ENCODE measurements at places on chromosomes 1 and 21.

- peak overlapping the region; percentile 53 for H3K4me3 ChIP-seq
- no peaks in the 10 kb centered on the region for H3K36me3 ChIP-seq
- DNase-seq = peak; percentile 23
- H3K27me3 ChIP-seq = peaks cover 24% of the 10 kb centered on the region
- H3K27ac ChIP-seq = no peak overlapping the region
- H3K4me1 ChIP-seq = peaks cover 24% of the 10 kb centered on the region
Observed at GRCh38 chr1:10724948-10725847, 71.2 kb downstream of the CASZ1 start.

DNA sequence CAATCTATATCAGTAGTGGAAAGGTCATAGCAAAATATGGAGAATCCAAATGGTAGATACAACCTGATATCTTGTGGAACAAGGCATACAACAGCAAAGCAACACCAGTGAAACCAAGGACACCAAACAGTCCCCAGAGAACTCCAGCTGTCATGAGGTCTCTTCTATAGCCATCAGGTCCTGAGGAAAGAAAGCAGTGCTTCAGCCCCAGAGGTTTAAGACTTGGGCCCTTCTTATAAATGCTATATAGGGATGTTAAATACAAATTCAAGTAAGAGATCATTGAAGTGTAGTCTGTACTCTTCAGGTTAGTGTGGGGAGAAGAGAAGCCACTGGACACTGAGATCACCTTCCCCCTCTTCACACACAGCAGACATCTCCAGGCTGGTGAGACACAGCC is 10.1 kb downstream of the FCRL2 start:
- DNase-seq = no peak
- no peaks in the 10 kb centered on the region for H3K4me1 ChIP-seq
- no peaks in the 10 kb centered on the region for H3K36me3 ChIP-seq
- no peak overlapping the region for H3K27ac ChIP-seq
- H3K4me3 ChIP-seq = no peak overlapping the region
- peaks cover 5% of the 10 kb centered on the region for H3K27me3 ChIP-seq

GRCh38 chr1:33893147-33893830 is 29.4 kb downstream of the HMGB4 start:
- peak; percentile 84 for DNase-seq
- no peak overlapping the region for H3K4me3 ChIP-seq
- H3K36me3 ChIP-seq = no peaks in the 10 kb centered on the region
- peak overlapping the region; percentile 54 for H3K27ac ChIP-seq
- no peaks in the 10 kb centered on the region for H3K27me3 ChIP-seq
- H3K4me1 ChIP-seq = peaks cover 13% of the 10 kb centered on the region

DNA sequence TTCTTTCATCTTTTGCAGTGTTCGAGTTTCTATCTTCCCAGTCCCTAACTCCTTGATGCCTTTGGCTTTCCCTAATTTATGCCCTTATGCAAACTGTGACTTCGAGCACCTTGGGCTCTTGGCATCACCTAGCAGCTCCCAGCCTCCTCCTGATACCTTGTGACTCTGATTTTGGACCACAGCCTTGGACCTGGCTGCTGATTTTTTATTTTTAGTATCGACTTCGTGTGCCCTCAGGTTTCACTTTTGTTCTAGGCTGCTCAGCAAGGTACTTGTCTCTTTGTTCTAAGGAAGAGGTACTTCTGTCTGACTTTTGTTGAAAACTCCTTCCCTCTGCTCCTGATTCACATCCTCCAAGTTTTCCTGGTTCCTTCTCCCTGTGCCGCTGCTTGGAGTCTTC is 69.6 kb upstream of the KCNK1 start:
- peak overlapping the region; percentile 32 for H3K4me3 ChIP-seq
- no peaks in the 10 kb centered on the region for H3K27me3 ChIP-seq
- H3K27ac ChIP-seq = no peak overlapping the region
- no peaks in the 10 kb centered on the region for H3K36me3 ChIP-seq
- no peak for DNase-seq

DNA sequence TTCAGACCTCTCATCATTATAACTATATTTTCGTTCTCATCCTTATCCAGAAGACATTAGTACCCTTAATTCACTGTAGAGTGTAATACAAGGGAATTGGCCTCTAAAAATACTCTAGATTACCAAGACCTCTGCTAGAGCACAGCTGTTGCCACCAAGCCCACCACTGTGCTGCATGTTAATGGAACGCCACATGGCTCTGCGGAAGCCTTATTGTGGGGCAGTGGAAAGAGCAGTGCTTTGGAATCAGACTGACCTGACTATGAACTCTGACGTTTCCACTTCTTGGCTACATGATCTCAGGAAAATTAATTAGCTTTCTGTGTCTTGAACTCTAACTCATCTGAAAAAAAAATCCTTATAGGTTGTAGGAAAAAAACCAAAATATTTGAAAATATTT is 222.1 kb downstream of the LMX1A start:
- H3K27me3 ChIP-seq = peaks cover 15% of the 10 kb centered on the region
- no peak for DNase-seq
- H3K36me3 ChIP-seq = no peaks in the 10 kb centered on the region
- no peaks in the 10 kb centered on the region for H3K4me1 ChIP-seq
- H3K27ac ChIP-seq = no peak overlapping the region
- no peak overlapping the region for H3K4me3 ChIP-seq

- H3K27me3 ChIP-seq = peaks cover 5% of the 10 kb centered on the region
- H3K36me3 ChIP-seq = no peaks in the 10 kb centered on the region
- no peak overlapping the region for H3K4me3 ChIP-seq
- no peak overlapping the region for H3K27ac ChIP-seq
- no peaks in the 10 kb centered on the region for H3K4me1 ChIP-seq
Observed at GRCh38 chr1:228938537-228938901, 203.2 kb downstream of the RHOU start.

DNA sequence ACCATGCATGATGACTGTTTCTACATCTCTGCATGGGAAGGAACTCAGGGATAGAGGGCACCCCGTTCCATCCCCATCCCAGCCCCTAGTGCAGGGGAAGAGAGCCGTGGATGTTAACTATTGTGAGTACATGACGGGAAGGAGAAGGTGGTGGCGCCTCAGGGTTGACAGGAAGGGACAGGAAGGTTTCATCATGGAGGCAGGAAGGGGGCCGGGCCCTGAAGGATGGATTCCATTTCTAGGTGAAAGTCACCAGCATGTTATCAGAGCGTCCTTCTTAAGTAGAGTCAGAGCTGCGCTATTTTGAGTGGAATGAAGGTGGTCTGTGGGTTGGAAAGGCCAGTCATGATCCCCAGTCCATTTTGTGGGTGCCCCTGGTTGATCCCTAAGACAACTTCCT is 25.1 kb upstream of the ZNF648 start:
- no peak for DNase-seq
- peaks cover 10% of the 10 kb centered on the region for H3K4me1 ChIP-seq
- H3K27me3 ChIP-seq = peaks cover 10% of the 10 kb centered on the region
- no peak overlapping the region for H3K4me3 ChIP-seq

DNA sequence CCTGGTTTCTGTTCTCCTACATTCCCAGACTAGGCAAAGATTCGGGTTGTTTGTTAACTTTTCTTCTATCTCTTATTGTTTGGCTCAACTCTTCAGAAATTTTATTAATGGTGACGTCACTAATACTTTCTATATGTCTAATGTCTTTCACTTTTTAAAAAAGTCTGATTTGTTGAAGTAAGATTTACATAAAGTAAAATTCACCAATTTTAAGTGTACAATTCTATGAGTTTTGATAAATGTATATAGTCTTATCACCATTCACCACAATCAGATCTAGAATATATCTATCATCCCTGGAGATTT is 27.8 kb downstream of the EXTL2 start:
- H3K36me3 ChIP-seq = no peaks in the 10 kb centered on the region
- no peak for DNase-seq
- H3K4me1 ChIP-seq = peaks cover 8% of the 10 kb centered on the region
- no peak overlapping the region for H3K4me3 ChIP-seq
- no peak overlapping the region for H3K27ac ChIP-seq

DNA sequence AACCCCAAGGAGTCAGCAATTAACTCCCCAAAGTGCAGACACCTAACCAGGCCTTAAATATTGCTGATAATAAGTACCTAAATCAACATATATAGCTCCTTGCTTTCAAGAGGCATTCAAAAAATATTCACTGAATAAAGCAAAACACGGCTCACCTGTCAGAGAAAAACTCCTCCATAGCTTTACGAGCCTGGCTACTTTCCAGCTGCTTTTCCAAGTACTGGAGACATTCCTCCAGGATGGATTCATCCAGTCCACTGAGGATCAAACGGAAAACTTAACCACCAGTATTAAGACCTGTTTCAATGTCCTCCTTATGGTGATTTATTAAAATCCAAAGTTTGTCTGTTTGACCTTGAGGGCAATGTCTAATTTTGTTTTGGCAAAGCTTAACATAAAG is 44.6 kb downstream of the UBR4 start:
- peaks cover 69% of the 10 kb centered on the region for H3K36me3 ChIP-seq
- peak; percentile 19 for DNase-seq
- peaks cover 59% of the 10 kb centered on the region for H3K4me1 ChIP-seq
- no peaks in the 10 kb centered on the region for H3K27me3 ChIP-seq
- H3K27ac ChIP-seq = peak overlapping the region; percentile 49

DNA sequence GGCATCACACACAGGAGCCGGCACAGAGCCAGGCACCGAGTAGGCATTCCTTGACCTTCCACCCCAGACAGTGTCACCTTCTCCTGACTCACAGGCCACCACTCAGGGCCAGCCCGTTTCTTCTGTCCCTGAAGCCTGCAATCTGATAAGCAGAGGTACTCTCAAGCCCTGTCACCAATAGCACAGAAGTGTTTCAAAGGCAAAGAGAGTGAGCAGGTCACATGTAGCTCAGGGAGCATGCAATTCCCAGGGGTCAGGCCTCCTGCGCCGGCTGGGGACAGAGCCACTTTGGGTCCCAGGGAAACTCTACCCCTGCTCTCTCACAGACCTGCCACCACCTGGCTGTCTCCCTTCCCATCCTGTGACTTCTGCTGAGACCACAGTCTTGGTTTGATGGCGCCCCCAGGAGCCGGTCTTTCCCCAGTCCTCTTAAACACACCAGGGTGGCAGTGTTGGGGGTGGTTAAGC is 13.2 kb downstream of the CAPN9 start:
- H3K4me1 ChIP-seq = no peaks in the 10 kb centered on the region
- H3K27ac ChIP-seq = no peak overlapping the region
- no peak for DNase-seq
- peaks cover 25% of the 10 kb centered on the region for H3K27me3 ChIP-seq
- no peak overlapping the region for H3K4me3 ChIP-seq

GRCh38 chr1:153306303-153307220 is 6.2 kb downstream of the PGLYRP3 start:
- no peak overlapping the region for H3K4me3 ChIP-seq
- H3K36me3 ChIP-seq = no peaks in the 10 kb centered on the region
- H3K27ac ChIP-seq = no peak overlapping the region
- no peaks in the 10 kb centered on the region for H3K4me1 ChIP-seq
- peaks cover 21% of the 10 kb centered on the region for H3K27me3 ChIP-seq
